ENCODE measurements at places on chromosomes 11 and 22.

DNA sequence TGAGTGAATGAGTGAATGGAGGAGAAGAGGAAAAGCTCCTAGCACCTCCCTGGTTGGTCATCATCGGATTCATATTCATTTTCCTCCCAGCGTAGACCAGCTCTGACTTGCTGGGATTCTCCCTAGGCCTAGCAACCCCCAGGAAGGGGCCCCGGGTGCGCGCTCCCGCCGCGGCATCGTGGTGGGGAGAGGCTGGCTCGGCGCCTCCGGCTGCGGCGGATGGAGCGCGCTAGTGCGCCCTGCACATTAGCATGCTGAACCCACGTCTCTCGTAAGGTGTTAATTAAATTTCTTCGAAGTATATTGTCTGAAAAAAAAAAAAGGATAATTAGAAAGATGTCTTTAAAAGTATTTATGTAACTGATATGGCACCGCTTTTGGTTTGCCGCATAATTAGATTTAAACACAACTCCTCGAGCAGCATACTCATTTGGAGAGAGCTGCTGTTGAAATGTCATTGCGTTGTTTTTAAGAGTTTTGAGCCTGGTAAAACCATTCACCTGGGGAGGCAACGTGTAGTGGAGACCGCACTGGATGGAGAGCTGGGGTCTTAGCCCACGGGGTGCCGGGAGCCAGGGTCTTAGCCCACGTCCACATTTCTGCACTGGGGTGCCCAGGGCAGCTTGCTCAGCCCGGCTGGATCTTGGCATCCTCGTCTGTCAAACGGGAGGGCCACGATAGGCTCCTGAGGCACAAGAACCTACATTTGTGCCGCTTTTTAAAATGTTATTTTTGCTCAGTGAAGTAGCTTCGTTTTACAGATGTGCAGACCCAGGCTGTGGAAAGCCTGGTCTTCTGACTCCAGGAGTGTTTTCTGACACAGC, 21.8 kb downstream of the MPPED1 start:
- DNase-seq, result no peak

GRCh38 chr11:124640666-124641065, 18.0 kb downstream of the TBRG1 start:
- DNase-seq, result no peak

DNA sequence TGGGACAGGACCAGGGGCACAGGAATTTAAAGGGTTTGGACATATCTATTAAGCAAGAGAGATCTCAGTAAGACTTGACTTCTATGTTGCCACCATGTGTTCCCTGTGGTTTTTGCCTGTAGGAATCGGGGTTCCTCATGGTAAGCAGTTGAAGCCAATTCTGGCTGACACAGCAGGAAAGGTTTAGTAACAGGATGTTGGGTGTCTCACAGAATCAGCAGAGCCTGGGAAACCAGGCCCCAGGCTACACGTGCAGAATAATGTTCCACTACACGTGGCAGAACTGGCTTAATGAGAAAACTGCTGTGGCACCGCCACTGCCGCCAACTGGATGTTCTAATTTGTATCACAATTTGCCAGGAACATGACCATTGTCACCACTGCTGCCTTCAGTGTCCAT, 264.6 kb upstream of the PLET1 start:
- no peak for DNase-seq

- no peak for DNase-seq
Measured at GRCh38 chr11:68766786-68767185, 15.5 kb upstream of the TESMIN start.

- DNase-seq, result no peak
Measured at GRCh38 chr11:61555051-61555969, 25.6 kb downstream of the SYT7 start.

DNA sequence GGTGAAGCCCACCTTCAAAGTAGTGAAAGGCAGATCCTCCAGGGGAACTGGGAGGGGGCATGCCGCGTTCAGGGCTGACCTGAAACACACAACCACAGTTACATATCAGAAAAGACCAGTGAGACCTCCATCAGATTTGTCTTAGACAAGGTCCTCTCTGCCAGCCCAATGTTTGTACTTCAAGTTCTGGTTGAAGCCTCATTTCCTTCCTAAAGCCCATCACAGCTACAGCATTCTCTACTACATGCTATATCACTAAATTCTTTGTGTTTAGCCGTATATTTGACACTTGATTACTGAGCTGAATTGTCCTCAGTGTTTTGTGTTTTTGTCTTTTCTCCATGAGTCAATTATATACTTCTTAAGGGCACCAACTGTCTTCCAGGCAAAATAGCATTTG, 40.1 kb downstream of the PI4KA start:
- DNase-seq, result no peak

DNA sequence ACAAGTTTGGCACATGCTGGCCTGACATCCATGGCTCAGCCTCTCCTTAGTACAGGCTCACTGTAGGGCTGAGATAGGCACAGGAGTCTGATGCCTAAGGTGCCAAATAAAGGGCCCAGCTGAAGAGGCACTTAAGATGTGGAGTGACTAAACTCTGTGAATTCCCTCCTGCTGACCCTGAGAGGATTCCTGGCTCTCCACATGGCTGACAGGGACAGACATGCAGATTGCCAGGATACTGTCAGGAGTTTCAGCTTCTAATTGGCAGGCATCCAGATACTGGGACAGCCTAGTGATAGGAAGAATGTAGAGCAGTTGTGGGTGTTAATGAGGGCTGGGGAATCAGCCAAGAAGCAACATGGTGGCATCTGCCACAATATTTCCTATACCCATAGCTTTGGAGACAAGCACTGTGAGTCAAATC, 558.7 kb downstream of the INSC start:
- DNase-seq, result no peak

GRCh38 chr11:48013269-48013901, 33.0 kb downstream of the PTPRJ start:
- no peak for DNase-seq
